ENCODE measurements at places on chromosomes 7 and 10.

- DNase-seq: no peak
Measured at GRCh38 chr10:130012129-130012528, 48.1 kb upstream of the EBF3 start.

GRCh38 chr7:16668049-16668858 lies 22.3 kb downstream of the BZW2 start:
- no peak for DNase-seq

DNA sequence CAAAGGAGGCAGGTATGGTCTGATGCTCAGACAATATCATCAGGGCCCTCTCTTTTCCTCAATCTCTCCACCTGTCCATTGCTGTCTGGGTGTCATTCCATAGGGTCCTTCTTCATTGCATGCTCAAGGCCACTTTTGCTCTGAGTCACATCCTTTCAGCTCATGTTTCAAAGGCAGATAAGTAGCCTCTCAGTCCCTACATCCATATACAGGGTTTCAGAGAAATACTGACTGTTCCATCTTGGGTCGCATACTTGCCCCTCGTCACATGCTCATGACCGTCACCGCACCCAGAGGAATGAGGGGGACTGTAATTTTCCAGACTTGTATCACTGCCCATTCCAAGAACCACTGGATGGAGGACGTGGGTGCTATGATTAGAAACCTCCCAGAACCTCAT lies 93.4 kb downstream of the FAM107B start:
- DNase-seq: no peak

DNA sequence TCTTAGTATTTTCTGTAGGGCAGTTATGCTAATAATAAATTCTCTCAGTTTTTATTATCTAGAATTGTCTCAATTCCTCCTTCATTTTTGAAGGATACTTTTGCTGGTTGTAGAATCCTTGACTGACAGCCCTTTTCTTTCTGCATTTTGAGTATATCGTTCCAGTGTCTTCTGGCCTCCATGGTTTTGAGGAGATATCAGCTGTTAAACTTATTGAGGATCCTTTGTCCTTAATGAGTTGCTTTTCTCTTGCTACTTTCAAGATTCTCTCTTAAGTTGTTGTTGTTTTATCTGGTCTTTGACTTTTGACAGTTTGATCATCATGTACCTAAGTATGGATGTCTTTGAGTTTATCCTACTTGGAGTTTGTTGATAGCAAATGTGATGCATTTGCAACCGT lies 8.9 kb upstream of the GJC3 start:
- no peak for DNase-seq

GRCh38 chr10:123938890-123939289 lies 47.3 kb upstream of the CPXM2 start:
- no peak for DNase-seq

DNA sequence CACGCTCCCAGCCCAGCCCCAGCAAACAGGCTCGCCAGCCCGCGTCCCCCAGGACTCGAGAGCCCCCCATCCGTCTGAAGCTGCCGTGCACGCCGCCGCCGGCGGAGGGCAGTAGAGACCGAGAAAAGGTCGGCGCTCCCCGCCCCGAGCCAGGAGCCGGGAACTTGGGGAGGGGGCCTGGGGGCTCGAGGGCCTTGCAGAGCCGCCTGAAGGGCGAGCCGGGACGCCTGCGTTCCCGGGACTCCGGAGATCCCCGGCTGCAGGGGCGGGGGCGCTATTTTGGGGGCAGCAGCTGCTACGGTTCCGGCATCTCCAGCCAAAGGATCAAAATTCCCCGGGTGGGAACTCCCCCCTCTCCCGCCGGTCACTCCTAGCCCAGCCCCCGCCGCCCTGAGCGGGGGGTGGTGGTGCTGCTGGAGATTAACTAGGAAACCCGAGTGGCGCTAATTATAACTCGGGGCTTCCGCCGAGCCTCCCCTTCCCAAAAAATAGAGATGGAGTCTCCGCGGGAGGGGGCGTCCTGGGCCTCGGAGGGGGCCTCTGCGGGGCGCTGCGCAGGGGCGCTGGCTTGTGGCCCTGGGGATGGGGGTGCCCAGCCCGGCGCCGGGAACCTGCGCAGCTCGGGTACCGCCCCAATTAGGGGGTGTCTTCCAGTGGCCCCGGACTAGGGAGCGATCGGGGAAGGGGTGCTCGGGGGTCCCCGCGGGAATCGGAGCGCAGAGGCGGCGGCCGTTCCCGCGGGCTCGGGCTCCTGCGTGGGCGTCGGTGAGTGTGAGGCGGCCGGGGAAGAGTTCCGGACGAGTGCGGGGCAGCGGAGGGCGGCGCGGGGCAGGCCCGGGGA lies 608 bp downstream of the ACHE start:
- DNase-seq: no peak

DNA sequence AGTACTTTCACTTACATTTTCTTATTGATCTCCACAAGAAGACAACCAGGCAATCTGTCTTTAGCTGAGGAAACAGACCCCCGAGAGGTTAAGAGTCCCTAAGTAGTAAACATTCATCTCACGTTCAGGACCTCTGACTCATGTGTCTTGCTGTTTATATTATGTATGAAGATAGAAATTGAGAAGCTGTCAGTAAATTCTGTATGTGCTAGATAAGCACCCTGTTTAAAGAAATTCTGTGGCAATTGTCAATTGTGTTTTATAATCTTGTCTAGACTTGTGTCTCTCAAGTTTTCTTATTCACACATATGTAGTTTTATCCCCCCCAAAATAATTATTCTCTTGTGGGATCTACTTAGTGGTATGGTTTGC lies 14.5 kb downstream of the ADK start:
- no peak for DNase-seq

DNA sequence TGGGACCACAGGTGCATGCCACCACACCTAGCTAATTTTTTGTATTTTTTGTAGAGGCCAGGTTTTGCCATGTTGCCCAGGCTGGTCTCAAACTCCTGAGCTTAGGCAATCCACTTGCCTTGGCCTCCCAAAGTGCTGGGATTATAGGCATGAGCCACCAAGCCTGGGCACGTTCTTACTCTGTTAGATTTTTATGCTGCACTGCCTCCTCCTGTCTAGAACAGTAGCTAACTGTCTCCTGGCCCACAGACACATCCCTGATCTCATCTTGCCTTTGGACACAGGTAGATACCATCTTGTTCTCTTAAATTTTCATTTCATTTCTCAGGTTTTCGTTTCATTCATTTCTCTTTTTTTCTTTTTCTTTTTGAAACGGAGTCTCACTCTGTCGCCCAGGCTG lies 41.1 kb downstream of the BLVRA start:
- no peak for DNase-seq

DNA sequence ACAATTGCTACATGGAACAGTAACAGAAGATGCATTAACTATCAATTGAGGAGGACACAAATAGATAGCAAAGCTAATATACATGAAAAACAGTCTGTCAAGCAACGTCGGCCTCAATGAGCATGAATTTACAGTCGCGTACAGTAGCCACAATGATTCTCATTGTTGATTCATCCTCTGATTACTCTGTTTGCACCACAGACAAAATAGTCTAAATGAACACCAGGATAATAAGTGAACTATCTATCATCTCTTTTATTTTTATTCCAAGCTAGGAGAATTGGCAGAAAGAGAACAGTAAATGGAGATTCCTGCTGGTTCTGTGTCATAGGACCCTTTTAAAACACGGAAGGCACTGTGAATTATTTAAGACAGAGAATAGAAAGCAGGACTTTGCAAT lies 108.5 kb downstream of the EVX1 start:
- DNase-seq: no peak

DNA sequence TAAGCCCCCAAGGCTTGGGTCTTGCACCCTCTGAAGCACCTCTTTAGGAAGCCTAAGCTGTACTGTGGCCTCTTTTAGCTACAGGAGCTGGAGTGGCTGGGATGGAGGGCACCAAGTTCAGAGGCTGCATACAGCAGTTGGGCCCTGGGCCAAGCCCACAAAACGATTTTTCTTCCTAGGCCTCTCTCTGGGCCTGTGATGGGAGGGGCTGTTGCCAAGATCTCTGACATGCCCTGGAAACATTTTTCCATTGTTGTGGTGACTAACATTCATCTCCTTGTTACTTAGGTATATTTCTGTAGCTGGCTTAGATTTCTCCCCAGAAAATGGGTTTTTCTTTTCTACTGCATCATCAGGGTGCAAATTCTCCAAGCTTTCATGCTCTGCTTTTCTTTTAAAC lies 375.7 kb upstream of the NPSR1 start:
- DNase-seq: no peak

- DNase-seq: no peak
Measured at GRCh38 chr7:77354484-77354883, 61.7 kb downstream of the GSAP start.

DNA sequence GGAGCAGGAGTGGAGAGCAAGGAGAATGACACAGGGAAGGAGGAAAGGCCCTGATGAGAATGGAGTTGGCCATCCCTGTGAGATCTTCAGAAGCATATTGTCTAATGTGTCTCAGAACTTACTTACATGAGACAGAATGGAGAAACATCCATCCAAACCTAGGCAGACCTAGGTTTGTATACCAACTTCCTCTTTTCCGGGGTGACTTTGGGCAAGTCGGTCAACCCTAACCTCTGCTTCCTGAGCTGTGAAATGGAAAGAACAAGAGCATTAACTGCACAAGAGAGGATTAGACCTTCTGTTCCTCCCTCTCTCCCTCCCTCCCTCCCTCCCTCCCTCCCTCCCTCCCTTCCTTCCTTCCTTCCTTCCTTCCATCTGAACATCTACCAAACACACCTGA lies 4.5 kb downstream of the GHRHR start:
- no peak for DNase-seq

- no peak for DNase-seq
Measured at GRCh38 chr10:43293677-43294057, 26.8 kb upstream of the RASGEF1A start.

DNA sequence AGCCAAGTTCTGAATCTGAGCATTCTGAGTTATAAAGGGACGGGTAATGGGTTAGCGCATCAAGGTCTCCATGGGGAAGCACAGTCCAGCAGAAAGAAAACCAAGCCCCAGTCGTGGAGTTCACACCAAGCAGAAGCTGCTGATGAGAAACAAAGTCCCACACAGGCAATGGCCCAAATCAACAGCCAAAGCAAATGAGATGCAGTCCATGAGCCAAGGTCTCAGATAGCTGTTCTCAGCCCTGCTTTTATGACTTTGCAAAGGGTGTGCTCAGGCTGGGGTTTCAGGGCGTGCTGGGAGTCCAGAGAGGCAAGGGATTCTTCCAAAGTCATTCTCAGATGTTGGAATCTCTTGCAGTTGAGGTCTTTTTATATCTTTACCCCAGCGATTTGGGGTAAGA lies 32.0 kb downstream of the THNSL1 start:
- no peak for DNase-seq

DNA sequence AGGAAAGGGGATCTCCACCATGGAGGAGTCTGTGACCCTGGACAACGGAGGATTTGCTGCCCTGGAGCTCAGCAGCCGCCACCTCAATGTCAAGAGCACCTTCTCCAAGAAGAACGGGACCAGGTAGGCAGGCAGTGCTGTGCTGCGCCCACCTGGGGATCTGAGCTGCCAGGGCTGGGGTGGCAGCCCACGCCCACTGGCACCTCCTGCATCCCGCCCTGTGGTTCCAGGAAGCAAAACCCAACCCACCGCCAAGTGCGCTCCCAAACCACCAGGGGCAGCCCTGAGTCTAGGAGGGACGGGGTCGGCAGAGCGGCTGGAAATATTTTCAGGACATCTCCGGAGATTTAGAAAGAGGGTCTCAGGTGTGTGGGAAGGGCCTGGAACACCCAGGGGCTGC lies 440.3 kb upstream of the FOXK1 start:
- no peak for DNase-seq

- no peak for DNase-seq
Measured at GRCh38 chr7:139634087-139634486, 110.6 kb downstream of the CLEC2L start.

DNA sequence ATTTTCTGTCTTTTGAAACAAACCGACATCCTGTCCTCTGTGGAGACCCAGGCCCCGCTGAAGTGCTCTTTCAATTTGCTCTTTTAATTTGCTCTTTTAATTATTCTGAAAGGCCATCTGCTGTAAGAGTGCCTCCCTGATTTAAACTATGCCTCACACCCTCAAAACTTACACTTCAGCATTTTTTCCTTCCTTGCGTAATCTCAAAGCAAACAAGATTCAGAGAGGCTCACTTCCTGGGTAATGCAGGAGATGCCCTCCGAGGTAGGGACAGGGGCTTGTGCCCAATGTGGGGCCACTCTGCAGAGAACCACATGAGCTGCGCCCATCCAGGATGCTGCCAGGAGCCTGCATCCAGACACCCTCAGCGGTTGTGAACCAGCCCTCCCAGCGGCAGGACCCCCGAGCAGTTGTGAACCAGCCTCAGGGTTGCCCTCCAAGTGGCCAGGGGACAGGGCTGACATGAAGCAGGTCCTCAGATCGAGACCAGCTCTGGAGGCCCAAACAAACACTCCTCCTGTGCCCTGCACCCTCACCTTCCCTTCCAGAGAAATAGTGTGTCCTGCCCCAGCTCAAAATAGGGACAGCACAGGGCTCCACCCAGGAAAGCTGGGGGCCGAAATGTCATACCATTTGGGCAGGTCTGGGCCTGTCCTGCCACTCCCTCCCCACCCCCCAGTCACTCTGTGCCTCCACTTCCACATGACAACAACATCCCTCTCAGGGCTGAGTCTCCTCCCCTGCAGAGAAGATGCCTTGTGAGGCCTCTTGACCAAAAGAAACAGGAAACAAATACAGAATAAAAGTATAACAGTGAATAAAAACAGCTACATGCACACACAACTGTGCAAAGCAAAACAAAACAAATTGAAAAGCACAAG lies 190.4 kb downstream of the PTPRN2 start:
- DNase-seq: no peak

GRCh38 chr10:47109906-47110305 lies 190.1 kb upstream of the GDF10 start:
- DNase-seq: no peak

GRCh38 chr10:126497672-126498071 lies 109.4 kb upstream of the ADAM12 start:
- no peak for DNase-seq

All from substantia nigra (tissue), 51 donors.